ENCODE measurements at places on chromosomes 2 and 18. TPM values are rescaled to one million over a fixed set of nuclear protein-coding genes. Genes with fewer than 3 reads are reported as not detected.
A peak's percentile ranks its signal among the peaks of the same experiment; 100 is the strongest.

GRCh38 chr2:232398293-232399034, 8.2 kb upstream of the ALPG start:
- DNase-seq: no peak

DNA sequence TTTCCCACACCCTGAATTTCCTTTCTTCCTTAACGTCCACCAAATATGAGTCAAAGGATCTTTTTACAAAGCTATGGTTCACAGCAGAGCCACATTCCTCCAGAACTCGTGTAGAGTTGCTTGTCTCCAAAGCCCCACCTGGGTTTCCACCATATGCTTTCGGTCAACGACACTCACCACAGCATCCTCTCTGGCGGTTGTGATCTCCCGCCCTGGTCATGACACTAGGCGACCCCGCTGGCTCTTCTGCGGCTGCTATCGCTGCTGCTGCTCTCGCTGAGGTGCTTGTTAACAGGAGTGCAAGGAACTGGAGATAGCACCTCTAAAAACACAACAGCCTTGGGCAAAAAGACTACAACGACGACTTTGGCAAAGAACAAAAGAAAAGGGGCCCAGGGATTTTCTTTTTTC, 340 bp downstream of the SLC40A1 start:
- no peak for DNase-seq

DNA sequence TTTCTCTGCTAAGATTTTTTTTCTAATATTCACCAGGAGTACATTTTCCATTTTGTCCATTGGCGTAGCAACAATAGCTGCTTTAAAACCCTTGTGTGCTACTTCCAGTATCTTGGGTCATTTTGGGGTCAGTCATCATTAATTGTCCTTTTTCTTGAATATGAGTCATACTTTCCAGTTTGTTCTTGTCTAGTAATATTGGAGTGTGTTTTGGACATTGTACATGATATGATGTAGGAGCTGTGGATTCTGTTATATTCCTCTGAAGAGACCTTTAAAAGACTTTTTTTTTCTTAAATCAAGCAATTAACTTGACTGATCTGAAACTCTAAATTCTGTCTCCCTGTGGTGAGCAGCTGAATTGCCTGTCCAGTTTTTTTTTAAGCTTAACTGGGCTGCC, 40.8 kb downstream of the AGPS start:
- DNase-seq: no peak

- no peak for DNase-seq
Observed at GRCh38 chr18:45687621-45688020, 36.4 kb upstream of the SLC14A1 start.

- DNase-seq: no peak
Observed at GRCh38 chr2:1997976-1998375, 253.7 kb upstream of the PXDN start.

- peak; percentile 75 for DNase-seq
Observed at GRCh38 chr2:223930103-223930976, 14.8 kb downstream of the WDFY1 start.

- DNase-seq: no peak
Observed at GRCh38 chr2:27214941-27215340, 2.2 kb upstream of the CAD start.

DNA sequence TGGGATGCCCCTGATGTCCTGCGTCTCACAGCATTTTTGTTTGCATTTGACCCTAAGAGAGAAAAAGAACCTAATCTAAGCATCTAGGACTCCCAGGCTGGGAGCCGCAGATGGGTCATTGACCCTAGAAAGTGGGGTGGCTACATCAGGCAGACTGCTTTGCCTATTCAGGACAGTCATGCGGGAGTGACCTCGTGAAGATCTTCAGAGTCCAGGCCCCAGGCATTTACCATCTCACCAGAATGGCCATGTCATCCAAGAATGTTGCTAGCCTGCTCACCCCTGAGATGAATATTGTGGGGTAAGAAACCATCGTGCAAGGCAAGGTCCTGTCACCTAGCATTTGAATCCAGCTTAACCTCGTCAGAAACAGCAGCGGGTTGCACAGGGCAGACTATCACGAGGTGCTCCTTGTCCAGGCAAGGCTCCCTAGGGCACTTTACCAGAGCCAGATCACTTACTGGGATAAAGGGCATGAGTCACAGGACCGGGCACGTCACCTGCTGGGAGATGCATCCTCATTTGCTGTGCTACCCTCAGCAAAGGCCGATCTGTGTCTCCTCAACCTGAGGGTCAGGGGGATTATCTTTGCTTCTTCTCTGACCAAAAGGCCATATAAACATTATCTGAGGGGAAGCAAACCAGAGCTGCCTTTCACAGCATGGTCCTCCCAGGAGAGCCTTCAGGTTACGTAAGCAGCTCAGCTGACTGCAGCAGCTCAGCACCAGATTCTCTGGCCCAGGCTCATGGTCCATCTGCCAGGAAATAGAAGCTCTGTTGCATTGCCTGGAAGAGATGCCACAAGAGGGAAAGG, 162.3 kb downstream of the ACKR3 start:
- peak; percentile 87 for DNase-seq

GRCh38 chr18:47683774-47684173, 246.7 kb downstream of the SMAD2 start:
- DNase-seq: no peak

- no peak for DNase-seq
Observed at GRCh38 chr18:79681484-79682387, 2.1 kb downstream of the CTDP1 start.

DNA sequence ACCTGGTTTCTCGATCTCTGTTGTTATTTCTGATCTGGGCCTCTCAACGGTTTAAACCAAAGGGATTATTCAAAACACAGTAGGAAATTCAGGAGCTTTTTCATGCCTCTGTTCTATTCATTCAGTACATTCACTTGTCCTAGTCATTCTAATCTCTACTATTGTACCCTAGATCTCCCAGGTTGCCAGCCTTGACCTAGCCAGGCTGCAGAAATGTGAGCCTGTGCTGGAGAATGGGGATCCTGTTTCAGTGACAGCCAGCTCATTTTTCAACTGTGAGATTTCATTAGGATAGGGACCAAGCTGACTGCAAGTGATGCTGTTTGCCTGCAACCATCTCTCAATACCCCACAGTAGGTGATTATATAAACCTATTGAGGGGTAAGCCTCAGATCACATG, 186.2 kb downstream of the CMPK2 start:
- no peak for DNase-seq

DNA sequence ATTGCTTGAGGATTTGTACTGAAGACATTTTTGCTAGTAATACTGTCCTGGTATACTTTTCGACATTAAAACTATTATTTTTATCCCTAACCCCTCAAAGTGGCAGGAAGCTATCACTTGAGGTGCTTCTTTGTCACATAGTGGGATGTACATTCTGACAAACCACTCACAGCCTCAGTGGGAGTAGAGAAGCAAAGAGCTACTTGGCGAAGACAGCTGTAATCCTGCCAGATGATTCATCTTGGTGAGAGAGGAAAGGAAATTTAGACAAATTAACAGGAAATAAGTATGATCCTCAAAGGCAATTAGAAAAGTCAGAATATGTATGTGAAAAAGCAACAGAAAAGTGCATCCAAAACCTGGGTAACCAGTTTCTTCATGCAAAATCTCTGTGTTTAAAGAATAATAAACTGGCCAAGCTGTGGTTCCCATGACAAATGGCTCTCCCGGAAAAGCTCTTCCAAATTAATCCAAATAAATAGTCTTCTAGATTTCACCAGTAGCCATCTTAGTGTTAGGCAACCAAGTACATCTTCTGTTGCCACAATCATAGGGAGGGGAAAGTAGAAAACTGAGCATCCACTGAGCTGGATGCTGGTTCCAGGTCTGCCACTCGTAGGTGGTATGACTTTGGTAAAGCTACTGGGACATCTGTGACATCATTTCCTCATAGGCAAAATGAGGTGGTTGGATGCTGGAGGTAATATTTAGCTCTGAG, 308.0 kb upstream of the LYPD1 start:
- DNase-seq: no peak

- no peak for DNase-seq
Observed at GRCh38 chr2:174485788-174486562, 854 bp downstream of the GPR155 start.

GRCh38 chr2:101738649-101739048, 41.1 kb downstream of the MAP4K4 start:
- no peak for DNase-seq

- no peak for DNase-seq
Observed at GRCh38 chr2:41000374-41000773, 548.5 kb upstream of the SLC8A1 start.

- no peak for DNase-seq
Observed at GRCh38 chr2:234422981-234423431, 73.9 kb downstream of the ARL4C start.

GRCh38 chr2:8575834-8576423, 105.9 kb upstream of the ID2 start:
- DNase-seq: no peak

DNA sequence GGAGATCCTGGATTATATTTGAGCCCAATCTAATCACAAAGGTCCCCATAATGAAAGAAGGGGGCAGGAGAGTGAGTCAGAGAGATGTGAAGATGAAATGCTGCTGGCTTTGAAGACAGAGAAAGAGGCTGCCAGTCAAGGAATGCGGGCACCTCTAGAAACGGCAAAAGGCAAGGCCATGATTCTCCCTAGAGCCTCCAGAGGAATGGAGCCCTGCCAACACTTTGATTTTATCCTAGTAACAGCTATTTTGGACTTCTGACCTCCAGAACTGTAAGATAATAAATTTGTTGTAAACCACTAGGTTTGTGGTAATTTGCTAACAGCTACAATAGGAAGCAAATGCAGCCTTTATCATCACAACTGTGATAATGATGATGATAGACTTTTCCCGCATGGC, 32.9 kb downstream of the LBH start:
- no peak for DNase-seq

DNA sequence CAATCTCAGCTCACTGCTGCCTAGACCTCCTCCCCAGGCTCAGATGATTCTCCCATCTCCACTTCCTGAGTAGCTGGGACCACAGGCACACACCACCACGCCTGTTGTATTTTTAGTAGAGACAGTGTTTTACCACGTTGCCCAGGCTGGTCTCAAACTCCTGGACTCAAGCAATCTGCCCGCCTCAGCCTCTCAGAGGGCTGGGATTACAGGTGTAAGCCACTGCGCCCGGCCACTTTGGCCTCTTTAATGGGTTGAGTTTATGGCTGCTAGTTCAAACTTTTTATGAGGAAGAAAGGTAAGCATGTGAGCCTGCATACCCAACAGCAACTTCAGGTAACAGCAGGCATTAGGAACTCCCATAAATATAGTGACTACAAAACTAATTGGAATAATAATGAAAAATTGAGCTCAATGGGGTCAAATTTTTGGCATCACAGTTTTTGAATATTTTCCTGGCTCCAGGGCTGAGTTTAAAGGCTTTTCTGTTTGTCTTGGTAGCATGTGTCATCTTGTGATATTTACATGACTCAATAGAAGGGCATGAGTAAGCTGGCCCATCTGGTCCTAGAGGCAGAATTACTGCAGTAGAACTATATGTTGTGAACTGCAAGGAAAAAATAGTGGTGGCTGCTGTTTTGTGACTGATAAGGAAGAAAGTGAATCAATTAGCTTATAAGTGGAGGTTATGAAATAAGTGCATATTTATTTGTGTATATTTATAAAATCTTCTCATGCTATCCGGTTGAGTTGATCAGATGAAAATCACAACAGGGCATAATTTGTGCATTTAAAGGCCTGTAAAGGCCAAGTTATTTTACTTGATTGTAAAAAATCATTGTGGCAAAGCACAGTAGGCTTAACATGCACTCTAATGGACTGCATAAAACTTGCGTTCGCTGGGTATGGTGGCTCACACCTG, 24.8 kb downstream of the GALM start:
- DNase-seq: no peak

GRCh38 chr2:167862296-167862695, 385.1 kb downstream of the STK39 start:
- no peak for DNase-seq

DNA sequence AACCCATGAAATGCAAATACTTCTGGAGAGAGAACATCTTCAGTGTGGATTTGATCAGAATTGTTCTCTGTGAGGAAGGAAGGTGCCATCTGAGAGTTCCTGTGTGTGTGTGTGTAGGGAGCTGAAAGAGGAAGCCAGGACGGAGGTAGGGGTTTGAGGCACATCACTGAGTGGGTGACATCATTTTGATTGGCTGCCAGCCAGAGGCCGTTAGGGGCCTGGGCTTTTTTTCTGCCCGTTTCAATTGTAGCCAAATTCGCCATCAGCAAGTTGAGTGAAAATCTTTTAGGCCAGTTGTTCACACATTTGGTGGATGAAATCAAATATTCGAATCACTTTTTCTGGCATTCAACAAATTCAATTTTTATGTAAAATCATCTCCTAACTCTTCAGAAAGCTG, 48.9 kb downstream of the TSN start:
- DNase-seq: no peak

DNA sequence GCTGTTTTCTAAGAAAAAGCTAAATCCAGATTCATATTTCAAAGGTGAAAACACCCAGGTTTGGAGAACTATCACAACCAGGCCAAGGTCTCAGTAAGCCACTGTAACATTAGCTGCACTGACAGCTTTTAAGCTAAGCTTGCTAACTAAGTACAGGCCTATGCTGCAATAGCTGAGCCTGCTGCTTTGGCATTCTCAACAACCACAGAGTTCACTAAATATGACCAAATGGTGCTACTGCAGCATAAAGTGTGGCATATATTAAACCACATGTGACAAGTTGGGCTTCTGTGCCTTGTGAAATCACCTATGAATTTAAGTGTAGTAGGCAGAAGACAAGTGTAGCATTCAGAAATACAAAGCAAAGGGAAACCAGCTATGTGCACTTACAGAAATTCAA, 206.7 kb downstream of the TCF4 start:
- DNase-seq: no peak

DNA sequence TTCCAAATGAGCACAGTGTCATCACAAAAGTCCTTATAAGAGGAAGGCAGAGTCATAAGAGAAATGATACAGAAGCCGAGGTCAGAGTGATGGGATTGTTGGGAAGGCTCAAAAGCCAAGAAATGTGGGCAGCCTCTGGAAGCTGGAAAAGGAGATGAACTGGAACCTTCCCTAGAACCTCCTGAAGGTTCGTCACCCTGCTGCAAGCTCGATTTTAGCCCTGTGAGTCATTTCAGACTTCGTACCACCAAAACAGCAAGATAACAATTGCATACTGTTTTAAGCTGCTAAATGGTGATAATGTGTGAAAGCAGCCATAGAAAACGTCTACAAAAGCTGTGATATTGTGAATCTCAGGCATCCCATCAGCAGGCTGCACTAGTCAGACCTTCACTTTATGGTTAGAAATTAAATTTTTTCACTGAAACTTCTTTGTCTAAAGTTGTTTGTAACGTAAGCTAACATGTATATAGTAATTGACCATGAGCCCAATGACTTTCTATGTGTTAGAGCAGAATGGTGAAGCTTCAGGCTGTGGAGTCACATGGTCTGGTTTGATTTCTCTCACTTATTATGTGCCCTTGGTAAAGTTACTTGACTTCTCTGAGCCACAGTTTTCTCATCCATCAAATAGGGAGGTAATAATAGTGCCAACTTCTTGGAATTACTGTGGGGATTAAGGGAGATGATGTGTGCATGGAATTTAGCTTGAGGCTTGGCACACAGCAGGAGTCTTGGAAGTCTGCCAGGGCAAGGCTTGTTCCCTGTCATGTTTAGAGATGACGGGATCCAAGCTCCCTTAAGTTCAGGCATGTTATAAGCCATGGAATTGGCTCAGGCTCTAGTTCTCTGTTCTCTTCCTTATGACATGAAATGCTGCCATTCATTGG, 132.0 kb upstream of the CCDC195 start:
- no peak for DNase-seq

Gene UPP2
- total RNA-seq: not detected

Gene RNF125
- total RNA-seq: 1.7 TPM

Gene CTAGE1
- not detected for total RNA-seq

Gene SP5
- total RNA-seq: not detected

Gene ACOXL
- 0.55 TPM for total RNA-seq

Gene STARD6
- not detected for total RNA-seq

Gene LIMS3
- 4.6 TPM for total RNA-seq

Gene PRKCE
- total RNA-seq: 11.8 TPM

Gene MSTN
- 0.19 TPM for total RNA-seq

Gene SERPINB10
- not detected for total RNA-seq
